ENCODE measurements at places on chromosomes 3 and 15.

DNA sequence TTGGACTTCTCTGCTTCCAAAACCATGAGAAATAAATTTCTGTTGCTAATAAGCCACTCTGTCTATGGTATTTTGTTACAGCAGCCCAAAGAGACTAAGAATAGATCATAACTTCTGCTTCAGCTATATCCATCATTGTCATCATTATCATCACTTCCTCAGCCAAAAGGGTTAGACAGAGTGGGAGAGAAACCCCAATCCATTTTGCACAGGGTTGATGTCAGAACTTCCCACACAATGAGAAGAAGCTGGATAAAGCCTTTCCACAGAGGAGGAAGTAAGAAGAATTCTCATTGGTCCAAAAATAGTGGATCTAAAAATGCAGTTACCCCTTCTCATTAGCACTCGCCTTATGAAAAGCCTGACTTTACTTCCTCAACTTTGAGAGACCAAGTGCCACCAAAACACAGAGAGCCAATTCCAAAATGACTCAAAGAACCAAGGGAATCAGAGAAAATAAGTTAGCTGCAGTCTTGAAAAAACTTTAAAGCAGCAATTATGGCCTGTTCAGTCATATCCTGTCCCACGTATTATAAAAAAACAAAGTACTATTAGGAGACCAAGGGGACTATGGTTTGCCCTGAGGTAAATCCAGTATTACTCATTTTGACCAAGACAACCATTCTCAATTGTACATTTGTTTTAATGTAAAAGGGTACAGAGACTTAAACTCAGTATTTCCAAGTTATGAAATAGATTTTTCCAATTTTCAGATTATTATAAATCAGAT, 80.2 kb downstream of the WNT5A start:
- DNase-seq = no peak

- DNase-seq = no peak
Measured at GRCh38 chr3:133994166-133994890, 35.4 kb downstream of the SLCO2A1 start.

- no peak for DNase-seq
Measured at GRCh38 chr3:158430448-158430847, 140.5 kb upstream of the MLF1 start.

GRCh38 chr15:30962079-30962478, 29.3 kb downstream of the MTMR10 start:
- DNase-seq = no peak

DNA sequence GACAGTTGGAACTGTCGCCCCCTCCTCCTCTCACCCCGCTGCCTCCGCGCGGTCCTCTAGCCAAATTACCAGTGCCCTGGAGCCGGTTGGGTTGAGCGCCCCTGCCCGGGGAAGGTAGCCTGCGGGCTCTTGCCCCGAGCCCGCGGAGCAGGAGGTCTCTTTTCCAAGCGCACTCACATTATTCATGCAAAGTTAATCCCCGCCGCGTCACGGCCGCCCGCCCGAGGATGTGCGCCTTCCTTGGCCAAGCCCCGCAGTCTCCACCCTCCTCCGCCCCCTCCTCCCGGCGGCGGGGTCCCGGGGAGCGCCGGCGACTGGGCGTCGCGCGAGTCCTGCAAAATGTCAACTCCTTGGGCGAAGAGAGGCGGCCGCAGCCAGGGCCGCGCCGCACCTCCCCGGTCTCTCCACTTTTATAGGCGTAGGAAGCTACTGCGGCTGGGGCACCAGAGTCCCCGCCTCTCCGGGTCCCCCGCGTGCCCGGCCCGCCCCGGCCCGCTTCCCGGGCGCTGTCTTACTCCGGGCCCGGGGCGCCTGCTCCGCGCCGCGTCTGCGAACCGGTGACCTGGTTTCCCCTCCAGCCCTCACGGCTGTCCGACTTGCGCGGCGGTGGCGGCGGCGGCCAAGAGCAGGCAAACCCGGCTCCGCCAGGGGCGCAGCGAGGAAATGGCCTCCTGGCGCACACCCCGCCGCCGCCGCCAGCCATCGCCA, at the start of gene THRB:
THRB (minus strand) TSS at position 233 of the 708 bp plus-strand sequence.
- DNase-seq = no peak

DNA sequence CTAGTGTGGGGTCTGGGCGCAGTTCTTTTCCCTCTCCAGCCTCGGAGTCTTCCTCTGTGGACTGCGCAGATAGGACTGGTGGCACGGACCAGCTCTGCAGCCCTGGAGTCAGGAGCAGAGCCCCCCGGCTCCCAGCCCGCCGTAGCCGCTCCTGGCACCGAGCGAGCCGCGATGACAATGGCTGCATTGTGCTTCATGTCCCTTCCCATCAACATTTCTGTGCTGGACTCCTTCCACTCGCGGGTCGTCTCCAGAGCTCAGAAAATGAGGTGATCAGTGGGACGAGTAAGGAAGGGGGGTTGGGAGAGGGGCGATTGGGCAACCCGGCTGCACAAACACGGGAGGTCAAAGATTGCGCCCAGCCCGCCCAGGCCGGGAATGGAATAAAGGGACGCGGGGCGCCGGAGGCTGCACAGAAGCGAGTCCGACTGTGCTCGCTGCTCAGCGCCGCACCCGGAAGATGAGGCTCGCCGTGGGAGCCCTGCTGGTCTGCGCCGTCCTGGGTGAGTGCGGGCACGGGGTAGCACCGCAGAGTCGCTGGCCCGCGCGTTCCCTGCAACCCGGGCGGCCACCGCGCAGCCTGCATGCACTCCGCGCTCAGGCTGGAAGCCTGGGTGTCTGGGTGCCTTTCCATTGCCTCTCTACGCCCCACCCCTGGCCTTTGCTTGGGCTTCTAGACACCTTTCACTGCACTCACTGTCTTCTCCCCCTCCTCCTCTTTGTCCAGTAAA, at the start of gene TF:
TF (plus strand) TSS at position 413 of the 731 bp plus-strand sequence; CDS start at position 461, 48 bp downstream.
- no peak for DNase-seq

DNA sequence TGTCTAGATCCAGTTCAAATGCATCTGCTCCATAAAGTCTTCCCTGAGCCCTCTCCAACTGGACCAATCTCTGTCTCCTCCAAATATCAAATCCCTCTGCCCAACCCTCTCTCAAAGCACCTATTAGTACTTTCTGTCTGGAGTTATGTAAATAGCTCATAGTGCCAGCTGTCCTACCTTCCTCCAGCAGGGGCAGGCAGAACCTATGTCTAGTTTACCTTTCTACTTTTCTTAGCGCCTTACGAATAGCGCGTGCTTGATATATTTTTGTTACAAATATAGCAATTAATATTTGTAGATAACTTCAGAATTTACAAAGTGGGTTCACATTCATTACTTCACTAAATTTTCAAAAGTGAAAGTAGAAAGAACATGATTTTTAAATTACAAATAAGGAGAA, 14.0 kb upstream of the CCDC80 start:
- DNase-seq = no peak

- no peak for DNase-seq
Measured at GRCh38 chr3:180808823-180809575, 103.5 kb upstream of the FXR1 start.

DNA sequence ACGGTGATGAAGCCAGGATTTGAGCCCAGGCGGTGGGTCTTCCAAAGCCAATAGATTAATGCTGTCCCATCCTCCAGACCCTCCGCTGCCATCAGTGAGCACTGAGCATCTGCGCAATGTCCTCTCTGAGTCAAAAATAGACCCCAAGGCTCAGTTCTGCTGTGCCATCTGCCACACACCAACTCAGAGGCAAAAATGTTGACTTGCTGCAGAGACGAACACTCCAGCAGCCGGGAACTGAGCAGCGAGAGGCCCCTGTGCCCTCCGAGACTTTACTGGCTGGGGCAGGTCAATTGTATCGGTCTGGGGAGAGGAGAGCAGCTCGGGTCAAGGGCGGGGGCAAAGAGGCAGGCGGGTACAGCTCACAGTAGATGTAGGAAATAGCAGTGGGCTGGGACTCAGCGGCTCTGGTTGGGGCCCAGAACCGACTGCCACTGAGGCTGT, 41.5 kb upstream of the ATP2B2 start:
- DNase-seq = no peak

- DNase-seq = no peak
Measured at GRCh38 chr15:52303093-52303772, 7.6 kb upstream of the MYO5C start.

GRCh38 chr15:83300826-83301225, 16.4 kb upstream of the BNC1 start:
- no peak for DNase-seq

GRCh38 chr15:65793818-65794104, 1.7 kb upstream of the DENND4A start:
- no peak for DNase-seq

GRCh38 chr3:186599142-186599784, 13.6 kb upstream of the AHSG start:
- DNase-seq = no peak

DNA sequence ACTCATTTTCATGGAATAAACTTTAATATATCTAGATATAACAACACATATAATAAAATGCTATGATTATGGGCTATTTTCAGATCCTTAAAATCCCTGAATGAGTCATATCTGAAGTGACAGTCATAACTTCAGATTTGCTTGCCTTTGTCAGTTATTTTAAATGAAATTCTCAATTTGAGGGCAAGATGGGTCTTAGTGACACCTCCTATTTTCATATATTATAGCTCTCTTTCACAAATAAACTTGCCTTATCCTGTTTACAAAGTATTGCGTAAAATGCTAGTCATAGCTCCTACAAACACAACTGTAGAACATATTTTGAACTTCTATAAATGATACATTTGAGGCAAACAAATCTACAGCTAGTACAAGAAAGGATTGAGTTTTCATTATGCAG, 6.2 kb upstream of the THRB start:
- no peak for DNase-seq

GRCh38 chr3:72442759-72443158, 405.5 kb downstream of the SHQ1 start:
- DNase-seq = no peak

DNA sequence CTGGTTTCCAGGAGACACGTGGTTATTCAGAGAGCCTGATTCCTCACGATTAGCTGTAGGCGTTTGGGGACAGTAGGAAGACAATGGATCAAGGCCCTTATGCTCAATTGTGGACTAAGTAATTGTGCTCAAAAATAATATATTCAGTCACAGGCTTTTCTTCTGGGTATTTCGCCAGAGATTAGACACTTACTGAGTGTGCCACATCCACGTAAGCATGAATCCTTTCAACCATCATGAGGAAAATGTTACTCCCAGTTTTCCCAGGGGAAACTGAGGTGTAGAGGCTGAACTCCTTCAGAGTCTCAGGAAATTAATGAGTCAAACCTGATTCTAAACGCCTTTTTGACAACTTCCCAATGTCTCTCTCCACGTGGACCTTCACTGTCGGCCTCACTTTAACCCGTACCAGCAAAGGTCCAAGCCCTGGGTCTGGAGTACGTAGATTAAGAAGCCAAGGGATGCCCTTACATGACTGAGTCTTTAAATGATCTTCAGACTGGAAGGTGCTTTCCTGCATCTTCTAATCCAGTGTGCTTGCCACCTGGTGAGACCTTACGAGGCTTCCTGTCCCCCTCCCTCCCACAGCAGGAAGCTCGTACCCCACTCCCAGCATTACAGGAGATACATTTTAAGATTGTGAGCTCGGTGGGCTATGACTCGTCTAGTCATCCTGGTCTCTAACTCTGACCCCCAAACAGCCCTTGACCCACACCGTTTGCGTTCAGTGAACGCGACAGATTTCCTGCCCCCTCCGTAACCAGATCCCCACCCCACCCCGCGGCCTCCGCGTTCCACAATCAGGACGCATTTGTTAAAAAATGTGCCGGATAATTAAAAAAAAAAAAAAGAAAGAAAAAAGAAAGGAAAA, 1.7 kb downstream of the PKM start:
- peak; percentile 12 for DNase-seq

- no peak for DNase-seq
Measured at GRCh38 chr3:191361456-191361855, 31.1 kb upstream of the UTS2B start.

DNA sequence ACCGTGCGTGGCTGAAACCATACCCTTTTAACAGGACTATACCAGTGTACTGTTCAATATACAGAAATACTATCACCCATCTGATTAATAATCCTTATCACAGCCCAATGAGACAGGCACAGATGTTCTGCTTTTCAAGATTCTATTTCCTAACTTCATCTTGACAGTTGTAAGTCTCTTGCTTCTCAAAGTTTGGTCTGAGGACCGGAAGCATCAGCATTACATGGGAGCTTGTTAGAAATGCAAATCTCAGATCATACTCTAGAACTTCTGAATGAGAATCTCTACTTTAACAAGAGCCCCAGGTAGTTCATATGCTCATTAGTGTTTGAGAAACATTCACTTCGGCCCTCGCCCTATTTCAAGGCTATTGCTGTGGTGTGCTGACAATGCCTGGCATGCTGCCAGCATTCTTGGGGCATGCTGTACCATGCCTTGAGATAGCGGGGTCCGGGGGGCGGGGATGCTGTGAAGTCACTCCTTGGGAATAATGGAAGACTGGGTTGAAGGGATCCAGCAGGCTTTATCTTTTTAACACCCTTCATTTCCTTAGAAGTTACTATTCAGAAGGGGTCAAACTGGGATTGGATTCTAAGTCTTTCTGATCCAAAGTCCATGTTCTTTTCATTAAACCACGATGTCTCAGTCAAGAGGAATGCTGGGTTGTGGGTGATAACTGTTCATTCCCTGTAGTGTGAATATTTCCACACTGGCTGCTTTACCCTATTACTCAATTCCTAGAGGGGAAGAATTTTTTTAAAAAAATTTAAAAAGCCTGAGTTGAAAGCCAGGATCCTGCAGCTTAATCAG, 194.7 kb downstream of the LPP start:
- no peak for DNase-seq

- no peak for DNase-seq
Measured at GRCh38 chr3:153670577-153670976, 450.6 kb upstream of the ARHGEF26 start.

DNA sequence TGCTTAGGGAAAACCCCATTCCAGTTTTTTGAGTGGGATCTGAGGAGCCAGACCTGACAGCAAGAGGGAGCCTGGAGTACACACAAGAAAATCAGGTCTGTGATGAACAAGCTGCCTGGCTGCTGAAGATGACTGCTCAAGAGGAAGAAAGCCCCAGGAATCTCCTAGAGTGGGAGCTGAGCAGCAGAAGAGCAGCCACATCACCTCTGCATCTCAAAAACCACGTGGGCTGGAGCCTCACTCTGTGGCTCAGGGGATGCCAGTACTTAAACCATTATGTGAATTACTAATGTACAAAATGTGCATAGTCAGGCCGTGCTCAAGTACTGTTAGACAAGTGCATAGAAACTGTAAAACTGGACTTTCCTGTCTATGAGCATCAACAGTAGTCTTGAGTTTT, 52.4 kb downstream of the SLC9A9 start:
- no peak for DNase-seq

- DNase-seq = no peak
Measured at GRCh38 chr3:136772709-136773108, 20.5 kb upstream of the STAG1 start.

GRCh38 chr3:73461547-73461946, 163.2 kb downstream of the PDZRN3 start:
- no peak for DNase-seq

Measured in effector CD8-positive, alpha-beta T cell (primary cell).